ENCODE measurements at places on chromosomes 6 and 20.

GRCh38 chr20:634148-634925, 18.7 kb downstream of the SRXN1 start:
- DNase-seq = no peak

DNA sequence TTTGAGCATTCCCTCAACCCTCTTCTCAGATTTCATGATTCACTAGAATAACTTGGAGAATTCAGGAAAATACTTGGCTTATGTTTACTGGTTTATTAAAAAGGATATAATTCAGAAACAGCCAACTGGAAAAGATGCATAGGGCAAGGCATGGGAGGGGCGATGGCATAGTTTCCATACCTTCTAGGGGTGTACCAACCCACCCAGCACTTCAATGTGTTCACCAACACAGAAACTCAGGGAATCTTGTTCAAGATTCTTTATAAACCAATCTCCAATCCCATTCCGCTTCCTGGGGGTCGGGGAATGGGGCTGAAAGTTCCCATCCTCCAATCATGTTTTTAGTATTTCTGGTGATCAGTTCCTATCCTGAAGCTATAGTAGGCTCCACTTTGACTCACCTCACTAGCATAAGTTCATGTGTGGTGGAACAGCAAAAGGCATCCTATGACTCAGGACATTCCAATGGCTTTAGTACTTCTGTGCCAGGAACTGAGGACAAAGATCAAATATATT, 164.4 kb downstream of the SIM1 start:
- DNase-seq = no peak

DNA sequence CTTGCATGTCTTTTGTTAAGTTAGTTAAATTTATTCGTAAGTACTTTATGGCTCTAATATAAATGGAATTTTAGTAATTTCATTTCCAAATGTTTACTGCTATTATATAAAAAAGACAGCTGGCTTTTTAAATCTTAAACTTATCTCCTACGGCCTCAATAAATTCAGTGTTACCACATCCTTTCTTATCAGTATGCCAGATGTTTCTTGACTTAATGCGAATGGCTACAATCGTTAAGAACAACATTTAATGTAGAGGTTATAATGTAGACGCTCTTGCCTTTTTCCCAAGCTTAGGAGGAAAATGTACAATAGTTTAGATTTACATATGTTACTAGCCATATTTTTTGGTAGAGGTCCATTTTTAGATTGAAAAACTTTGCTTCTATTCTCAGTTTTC, 659.4 kb downstream of the TENT5A start:
- no peak for DNase-seq

DNA sequence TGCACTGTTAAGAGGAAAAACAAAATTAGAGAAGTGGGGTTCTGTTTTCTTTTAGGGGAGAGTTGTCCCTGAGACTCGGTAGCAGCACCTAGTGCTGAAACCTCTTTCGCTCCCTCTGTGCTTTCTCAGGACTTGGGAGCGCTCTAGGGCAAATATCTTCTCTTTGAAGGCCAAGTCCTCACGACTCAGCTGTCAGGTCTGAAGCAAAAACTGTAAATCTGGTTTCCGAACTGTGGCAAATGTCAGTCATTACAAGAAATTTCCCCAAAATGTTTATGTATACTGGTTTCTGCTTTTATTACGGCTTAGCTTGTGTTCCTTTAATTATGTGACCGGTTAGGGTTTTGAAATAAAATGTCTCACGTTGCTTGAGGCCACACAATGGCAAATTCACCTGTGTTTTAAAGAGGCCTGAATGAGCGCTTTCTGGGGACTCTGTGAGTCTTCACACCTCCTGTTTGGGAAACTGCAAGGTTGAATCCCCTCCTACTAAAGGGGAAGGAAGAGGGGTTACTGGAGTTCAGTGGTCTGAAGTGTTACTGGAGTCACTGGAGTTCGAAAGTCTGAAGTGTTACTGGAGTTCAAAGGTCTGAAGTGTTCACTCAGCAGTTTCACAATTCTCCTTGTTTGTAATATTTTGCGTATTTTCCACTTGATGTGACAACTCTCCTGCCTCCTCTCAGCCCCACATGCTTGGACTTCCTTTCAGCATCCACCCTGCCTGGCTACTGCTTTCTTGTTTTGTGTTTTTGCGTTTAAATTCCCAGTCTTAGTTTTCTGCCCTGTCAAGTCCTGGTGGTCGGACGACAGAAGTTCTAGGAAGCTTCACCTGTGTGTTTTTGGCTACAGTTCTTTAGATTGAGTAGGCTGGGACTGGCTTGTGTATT, 1.6 kb downstream of the SMPDL3A start:
- no peak for DNase-seq

DNA sequence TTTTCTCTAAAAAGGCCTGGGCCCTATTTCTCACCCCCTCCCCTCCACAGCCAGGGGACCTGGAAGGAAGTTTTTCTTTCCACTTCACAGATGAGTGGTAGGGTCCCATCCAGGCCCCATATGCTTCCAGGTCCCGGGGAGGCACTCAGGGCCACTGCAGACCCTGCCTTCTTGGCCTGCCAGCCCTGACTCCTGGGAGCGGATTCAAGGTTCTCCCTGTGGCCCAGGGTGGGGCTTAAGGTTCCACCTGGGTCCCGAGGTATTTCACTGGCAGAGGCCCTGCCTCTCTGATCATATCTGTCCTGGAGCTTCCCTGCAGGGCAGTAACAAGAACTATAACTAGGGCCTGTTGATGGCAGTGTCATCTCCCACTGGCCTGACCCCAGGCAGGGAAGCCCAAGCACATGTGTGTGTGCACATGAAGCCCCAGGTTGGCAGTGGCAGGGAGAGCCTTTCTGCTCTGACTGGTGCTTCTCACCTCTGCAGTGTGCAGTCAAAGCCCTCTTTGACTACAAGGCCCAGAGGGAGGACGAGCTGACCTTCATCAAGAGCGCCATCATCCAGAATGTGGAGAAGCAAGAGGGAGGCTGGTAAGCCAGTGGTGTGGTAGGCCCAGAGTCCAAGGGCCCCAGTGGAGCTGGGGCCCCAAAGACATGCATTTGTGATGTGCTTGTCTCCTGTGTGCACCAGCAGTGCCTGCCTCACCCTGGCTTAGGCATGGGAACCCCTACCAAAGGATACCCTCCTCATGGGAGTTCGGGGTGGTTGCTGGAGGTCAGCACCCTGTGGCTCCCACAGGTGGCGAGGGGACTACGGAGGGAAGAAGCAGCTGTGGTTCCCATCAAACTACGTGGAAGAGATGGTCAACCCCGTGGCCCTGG, 31.2 kb downstream of the PLCG1 start:
- no peak for DNase-seq

GRCh38 chr6:111610548-111611172, 5.0 kb upstream of the TRAF3IP2 start:
- DNase-seq = no peak

DNA sequence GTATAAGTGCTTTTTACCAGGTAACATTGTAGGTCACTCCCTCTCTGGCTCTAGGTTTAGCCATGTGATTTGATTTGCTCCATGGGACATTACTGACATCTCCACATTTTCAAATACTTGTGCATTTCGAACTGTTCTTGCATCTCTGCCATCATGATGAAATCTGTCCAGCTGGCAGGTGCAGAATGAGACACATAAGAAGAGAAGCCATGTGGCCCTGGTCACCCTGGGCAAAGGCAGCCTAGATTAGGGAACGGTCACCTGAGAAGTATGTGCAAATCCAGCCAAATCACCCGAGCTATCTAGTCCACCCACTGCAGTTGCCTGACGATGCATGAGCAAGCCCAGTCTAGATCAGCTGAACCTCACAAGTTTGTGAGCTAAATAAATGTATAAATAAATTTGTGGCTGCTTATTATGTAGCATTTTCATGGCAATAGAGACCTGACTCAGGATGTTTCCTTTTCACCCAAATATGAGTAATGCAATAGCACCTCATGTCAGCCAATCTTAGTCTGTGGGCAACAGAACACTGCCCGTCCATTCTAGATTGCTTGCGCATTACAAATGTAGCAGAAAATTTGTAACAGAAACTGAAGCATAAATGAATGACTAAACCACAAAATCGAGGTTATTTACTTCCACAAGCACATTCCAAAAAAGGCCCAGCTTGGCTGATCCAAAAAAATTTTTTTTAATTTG, 115.2 kb downstream of the PAK5 start:
- DNase-seq = no peak

DNA sequence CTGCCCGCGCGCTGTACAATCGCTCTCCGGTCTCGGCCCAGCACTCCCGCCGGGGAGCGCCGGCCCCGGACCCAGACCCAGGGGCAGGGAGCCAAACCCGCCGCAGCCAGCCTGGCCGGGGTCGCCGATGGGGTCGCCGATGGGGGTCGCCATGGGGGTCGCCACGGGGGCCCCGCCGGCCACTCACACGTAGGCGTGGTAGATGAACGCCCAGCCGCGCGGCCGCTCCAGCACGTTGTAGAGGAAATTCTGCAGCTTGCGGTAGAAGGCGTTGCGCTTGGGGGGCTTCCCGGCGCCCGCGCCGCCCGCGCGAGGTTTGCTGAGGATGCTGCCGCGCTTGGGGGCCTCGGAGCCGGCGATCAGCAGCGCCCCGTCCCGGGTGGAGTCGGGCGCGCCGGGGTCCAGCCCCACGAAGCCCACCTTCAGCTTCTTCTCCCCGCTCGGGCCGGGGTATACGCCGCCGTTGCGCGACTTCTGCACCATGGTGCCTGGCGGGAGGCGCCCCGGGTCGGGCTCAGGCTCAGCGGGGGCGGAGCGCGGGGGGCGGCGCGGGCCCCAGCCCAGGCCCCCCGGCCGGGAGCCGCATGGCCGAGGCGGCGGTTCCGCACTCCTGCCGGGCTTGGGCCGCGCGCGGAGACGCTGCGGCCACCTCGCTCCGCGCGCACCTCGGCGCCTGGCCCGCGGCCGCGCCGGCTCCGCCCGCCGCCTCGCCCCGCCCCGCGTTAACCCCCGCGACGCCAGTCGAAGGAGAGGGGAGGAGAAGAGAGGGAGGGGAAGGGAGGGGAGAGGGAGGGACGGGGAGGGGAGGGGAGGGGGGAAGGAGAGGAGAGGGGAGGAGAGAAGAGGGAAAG, at the start of gene KCNQ2:
TSS of gene KCNQ2 (minus strand) at position 675 of the 851 bp plus-strand sequence. CDS start at position 483, 192 bp downstream.
- no peak for DNase-seq

DNA sequence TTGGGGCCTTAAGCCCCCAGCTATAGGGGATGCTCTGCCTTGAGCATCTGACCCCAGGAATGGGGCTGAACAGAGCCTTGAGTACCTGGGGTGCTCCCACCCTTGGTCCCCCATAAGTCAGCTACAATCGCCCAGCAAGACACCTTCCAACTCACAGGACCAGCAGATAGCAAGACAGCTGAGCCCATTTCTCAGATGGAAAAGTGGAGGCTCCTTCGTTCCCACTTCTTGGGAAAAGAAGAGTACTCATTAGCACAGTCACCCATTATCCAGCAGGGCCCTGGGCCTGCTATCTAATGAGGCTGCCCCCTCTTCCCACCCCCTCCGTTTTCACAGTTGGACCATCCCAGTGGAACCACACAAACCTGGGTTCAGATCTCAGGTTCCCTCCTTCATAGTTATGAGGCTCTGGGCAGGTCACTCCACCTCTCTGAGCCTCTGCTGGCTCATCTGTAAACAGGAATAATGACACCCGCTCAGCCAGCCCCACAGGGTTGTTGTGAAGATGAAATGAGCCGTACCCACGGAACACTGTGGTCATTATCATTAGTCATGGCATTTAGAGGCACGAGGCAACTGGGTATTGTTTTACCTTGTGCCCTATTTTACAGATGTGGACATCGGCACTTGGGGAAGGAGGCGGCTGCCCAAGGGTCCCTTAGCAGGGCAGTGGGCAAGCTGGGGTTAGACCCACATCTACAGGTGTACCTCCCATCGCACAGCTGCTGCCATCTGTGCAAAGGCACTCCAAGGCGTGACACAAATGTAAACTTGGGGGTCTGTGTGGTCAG, 4.5 kb downstream of the LPIN3 start:
- no peak for DNase-seq

- no peak for DNase-seq
Observed at GRCh38 chr20:33277471-33278441, 5.3 kb upstream of the BPIFB1 start.

DNA sequence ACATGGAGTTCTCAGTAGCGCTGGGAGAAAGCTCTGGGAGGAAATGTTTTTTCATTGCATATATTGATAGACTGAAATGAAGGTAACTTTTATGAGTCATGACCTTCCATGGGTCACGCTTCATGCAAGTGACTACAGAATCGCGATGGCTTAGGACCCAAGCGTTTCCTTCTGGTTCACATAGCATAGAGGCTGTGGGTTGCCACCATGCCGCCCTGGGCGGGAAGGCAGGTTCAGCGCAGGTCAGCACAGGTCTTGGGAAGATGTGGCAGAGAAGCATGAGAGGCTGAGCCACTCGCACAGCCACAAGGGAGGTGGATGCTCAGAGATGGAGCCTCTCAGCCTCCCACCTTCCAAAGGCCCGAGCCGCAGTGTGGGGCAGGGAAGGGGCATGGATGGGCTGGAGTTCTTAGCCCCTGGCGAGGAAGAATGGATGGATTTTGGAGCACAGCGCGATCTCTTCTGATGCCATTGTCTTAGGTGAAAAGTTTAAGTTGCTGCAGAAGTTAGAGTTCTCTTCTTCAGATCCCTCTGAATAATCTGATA, 219.5 kb downstream of the SMOC2 start:
- no peak for DNase-seq

DNA sequence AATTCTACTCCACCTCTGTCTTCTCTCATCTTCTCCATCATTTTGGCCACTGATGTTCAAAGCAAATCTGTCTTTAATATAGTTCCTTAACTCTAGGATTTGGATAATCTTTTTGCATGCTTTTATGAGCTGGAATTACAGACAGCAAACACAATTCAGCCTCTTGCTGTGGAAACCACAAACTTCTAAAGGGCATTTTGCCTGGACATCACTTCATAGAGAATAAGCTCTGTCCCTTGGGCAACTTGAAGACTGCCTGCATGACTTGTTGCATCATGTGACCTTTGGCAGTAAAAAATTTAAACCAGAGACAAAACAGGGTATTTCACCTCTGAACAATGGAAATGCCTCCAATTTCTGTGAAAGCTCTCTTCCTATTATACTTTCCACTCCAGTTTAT, 74.1 kb upstream of the HDDC2 start:
- no peak for DNase-seq

- DNase-seq = peak; percentile 20
Observed at GRCh38 chr6:88629838-88630494, 333.5 kb downstream of the RNGTT start.

GRCh38 chr6:41680182-41680965, 42.1 kb downstream of the MDFI start:
- DNase-seq = no peak

DNA sequence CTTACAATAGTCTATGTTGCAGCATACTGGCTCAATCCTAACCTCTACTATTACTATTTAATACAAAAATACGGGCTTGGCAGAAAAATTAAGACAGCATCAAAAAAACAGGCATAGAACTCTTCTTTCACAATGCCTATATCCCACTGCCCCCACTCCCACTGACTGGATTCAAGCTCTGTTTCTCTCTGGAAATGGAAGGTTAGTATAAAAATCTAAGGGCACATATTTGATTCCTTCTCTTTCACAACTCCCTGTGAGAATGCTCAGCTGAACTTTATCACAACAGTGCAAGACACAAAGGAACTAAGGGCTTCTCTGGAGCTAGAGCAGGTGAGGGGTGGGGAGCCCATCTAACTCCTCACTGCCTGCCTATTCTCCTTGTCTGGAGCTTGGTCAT, 258.4 kb upstream of the FAM83B start:
- DNase-seq = no peak
